HS-5 (cell line): ENCODE measurements at places on chromosomes 5 and 9.

- DNase-seq: peak; percentile 49
These were observed 1819.8 kb upstream of the C9orf72 start for GRCh38 chr9:29393064-29393463.

- DNase-seq: no peak
These were observed 77.4 kb upstream of the ALDH1B1 start for GRCh38 chr9:38315085-38315595.

DNA sequence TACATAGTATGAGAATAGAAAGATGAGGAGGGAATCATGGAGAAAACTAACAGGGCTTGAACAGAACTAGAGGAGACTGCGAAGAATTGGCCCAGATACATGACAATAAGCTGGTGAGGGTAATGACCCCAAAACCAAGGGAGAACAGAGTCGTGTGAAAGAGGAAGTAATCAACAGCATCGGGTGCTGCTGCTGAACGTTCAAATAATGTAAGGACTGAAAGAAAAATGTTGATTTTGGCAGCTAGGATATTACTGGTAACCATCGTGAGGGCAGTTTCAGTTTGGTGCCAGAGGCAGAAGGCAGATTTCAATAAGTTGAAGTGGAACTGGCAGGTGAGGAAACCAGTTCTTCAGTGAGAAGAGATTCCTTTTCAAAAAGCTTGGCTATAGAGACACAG lies 66.8 kb upstream of the SMC2 start:
- no peak for DNase-seq

GRCh38 chr5:178590141-178590923 lies at the start of gene COL23A1:
COL23A1 (minus strand) TSS chr5:178590393.
- no peak for DNase-seq

GRCh38 chr5:127236254-127236653 lies 54.3 kb upstream of the MEGF10 start:
- no peak for DNase-seq
